Stimulated activated CD4-positive, alpha-beta T cell treated with anti-CD3 and anti-CD28 coated beads, TNF-alpha, amount 100 ng/mL, for 1 hour (primary cell): ENCODE measurements at places on chromosomes 4 and X.

DNA sequence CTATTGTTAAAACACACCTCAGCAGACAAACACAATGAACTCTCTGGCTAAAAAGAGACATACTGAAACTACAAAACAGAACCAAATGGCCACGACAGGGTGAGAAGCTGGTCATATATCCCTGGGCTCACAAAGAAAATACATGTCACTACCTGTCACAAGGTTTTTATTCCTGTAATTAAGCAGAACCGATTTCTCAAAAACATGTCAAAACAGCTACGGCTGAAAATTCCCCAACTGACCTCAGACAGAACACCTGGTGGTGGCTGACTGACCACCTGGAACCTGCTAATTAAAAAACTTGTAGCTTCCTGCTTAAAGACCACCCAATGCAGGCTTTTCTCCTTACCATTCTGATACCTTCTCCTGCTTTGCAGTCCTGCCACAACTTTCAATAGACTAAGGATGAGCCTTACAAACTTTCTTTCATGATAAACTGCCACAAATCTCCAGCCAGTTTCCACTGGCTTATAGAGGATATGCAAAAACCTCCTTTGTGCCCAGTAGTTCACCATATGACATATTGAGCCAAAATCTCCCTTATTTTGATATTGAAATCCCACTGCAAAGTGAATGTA is 571.9 kb downstream of the SPOCK3 start:
- no peak for DNase-seq

- no peak for DNase-seq
Observed at GRCh38 chr4:87853108-87853507, 20.3 kb downstream of the MEPE start.

DNA sequence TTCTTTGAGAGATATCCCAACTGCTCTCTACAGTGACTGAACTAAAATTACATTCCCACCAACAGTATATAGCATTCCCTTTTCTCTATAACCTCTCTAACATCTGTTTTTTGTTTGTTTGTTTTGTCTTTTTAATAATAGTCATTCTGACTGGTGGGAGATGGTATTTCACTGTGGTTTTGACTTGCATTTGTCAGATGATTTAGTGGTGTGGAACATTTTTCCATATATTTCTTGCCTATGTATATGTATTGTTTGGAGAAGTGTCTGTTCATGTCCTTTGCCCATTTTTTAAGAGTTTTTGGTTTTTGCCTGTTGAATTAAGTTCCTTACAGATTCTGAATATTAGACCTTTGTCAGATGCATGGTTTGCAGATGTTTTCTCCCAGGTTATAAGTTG is 9.0 kb downstream of the USO1 start:
- DNase-seq, result no peak

GRCh38 chrX:151419782-151420181 is 22.8 kb downstream of the VMA21 start:
- DNase-seq, result no peak

- no peak for DNase-seq
Observed at GRCh38 chr4:147633113-147633512, 15.9 kb downstream of the TMEM184C start.

GRCh38 chrX:46543441-46543840 is 1.8 kb downstream of the ZNF674 start:
- no peak for DNase-seq

DNA sequence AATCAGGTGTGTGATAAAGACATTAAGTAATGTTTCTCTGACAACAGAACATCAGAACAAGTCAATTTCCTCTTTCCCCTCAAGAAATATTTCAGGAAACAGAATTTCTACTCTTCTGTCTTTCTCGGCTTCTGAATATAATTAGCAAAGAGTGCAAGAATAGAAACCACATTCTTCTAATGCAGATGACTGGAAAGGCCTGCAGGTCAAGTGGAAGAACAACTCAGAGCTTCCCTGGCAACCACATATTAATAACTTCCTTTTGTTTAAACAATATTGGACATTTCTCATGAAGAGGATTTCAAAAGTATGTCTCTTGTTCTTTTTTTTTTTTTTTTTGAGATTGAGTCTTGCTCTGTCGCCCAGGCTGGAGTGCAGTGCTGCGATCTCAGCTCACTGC is 225.5 kb downstream of the PARM1 start:
- no peak for DNase-seq

DNA sequence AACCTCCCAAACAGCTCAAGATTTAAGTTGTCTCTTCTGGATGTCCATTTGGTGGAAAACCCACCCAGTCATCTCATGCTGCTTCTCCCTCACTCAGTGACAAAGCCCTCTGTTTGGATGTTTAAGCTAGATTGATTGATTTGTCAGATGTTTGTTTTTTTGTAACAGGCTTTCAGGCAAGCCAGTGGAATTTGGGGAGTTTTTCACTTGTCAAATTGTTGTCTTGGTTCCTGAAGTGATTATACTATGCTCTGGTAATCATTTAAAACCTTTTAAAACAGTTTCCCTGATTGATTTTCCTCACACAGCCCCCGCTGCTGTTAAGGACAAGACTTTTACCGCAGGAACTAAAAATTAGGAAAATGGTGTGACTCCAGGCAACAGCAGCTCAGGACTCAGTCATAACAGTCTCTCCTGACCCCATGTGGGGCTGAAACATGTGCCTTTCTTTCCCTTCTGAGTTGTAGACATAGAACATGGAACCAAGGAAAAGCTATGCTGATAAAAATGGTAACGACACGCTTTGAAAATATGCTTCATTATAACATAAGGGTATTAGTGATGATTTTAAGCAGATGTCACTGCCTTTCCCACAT is 40.8 kb upstream of the SETD7 start:
- no peak for DNase-seq

DNA sequence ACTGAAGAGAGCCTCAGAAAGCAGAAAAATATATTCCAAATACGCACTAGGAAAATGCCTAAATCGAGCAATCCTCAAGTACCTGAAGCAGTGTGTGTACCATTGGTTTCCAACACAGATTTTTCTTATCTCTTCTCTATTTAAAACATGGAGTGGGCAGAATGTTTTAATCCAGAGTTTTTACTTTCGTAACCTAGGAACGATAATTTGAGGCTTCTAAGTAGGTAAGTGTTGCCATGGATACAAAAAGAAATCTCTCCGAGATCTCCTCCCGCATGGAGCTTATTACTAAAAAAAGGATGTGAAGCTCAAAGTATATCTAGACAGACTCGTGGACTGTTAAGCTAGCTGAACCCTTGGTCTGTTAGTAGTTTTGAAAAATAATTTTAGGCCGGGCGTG is 23.0 kb upstream of the OTUD4 start:
- DNase-seq, result no peak

DNA sequence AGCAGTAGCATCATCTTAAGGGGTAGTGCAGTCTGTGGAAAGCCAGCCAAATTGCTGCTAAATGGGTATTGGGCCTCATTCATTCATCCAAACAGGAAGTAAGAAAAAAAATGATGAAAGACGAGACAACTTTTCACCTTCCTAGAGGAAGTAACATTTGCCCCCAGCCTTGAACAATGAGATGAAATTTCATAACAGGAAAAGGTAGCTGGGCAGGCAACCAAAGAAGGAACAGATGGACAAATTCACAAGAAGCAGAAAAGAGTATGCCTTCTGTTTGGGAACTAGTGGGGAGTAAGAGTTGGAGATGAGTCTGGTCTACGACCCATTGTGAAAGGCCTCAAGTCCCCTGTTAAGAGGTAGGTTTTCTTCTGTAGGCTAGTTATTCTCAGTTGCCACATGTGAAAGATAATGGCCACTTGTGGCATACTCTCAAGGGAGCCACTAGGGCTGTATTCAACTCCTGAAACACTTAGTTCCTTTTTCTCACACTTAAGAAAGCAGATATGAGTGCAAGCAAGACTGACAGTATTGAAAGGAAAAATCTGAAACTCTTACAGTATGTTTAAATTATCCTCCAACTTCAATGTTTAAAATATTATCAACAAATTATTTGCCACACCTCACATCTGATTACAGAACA is 190.4 kb downstream of the AR start:
- no peak for DNase-seq

GRCh38 chr4:137700751-137701150 is 168.5 kb upstream of the PCDH18 start:
- DNase-seq, result no peak

GRCh38 chr4:189979196-189980047 is 38.8 kb downstream of the FRG1 start:
- no peak for DNase-seq

DNA sequence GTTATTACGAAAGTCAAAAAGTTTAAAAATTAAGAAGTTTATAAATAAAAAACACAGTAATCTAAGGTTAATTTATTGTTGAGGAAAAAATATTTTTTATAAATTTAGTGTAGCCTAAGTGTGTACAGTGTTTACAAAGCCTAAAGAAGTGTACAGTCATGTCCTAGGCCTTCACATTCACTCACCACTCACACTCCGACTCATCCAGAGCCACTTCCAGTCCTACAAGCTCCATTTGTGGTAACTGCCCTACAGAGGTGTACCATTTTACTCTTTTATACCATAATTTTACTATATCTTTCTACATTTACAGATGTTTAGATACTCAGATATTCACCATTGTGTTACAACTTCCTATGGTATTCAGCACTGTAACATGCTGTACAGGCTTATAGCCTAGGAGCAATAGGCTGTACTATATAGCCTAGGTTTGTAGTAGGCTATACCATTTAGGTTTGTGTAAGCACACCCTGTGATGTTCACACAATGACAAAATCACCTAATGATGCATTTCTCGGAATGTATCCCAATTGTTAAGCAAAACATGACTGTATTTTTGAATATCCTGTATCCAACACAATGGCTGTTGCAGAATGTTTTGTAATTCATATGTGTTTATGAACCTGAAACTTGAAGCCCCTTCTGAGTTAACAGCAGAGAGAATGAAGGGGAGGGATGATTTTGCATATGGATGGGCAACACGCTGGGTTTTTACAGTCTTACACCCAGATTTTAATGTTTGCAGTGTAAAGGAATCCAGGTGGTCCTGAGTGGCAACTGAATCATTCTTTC is 3.1 kb downstream of the PPBP start:
- DNase-seq, result no peak

- no peak for DNase-seq
Observed at GRCh38 chr4:54904953-54905352, 220.4 kb downstream of the KDR start.

DNA sequence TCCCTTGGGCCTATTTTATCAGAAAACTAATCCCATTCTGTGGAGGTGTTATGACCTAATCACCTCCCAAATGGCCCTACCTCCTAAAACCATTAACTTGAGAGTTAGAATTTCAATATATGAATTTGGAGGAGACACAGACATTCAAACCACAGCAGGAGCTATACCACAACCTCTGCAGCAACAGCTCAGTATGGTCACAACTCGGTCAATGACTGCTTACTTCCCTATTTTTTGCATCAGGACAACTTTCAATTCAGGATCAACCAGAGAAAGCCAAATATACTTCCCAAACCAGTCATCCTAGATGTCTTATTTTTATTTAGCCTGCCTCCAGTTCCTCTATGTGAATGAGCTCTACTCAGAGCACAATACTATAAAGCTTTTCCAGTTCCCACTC is 11.3 kb upstream of the SMARCA5 start:
- no peak for DNase-seq

GRCh38 chr4:139524062-139524631 is 31.9 kb downstream of the SETD7 start:
- DNase-seq, result no peak

GRCh38 chr4:82429728-82430192 is 502 bp downstream of the HNRNPDL start:
- DNase-seq, result no peak

DNA sequence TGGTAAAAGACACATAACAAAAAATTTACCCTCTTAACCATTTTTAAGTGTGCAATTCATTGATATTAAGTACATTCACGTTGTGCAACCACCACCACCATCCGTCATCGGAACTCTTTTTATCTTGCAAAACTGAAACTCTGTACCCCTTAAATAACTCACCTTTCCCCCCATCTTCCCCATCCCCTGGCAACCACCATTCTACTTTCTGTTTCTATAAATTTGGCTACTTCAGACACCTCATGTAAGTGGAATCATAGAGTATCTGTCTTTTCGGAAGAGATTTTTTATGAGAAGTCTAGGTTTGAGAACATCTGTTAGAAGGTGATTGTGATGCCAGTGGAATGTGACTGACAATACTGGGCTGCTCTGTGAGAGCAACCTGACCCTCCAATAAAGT is 39.8 kb upstream of the CCDC149 start:
- no peak for DNase-seq

GRCh38 chrX:150464001-150464400 is 100.9 kb downstream of the MAMLD1 start:
- DNase-seq, result no peak

DNA sequence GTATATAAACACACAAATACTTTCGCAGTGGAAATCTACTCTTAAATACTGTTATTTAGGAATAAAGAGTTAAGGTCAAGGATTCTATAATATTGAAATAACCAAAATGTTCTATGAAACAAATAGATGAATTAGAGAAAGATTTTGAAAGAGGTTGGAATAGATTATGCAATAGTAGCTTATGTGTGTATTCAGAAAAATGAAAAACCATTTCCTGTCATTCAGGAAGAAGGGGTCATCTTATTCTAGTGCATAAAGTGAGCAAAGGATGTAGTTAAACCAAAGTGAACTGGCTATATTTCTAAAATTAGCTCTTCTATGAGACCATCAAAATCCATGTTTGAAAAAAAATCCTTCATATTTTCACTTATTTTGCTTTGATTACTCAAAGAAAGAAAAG is 30.0 kb upstream of the MYOZ2 start:
- no peak for DNase-seq

DNA sequence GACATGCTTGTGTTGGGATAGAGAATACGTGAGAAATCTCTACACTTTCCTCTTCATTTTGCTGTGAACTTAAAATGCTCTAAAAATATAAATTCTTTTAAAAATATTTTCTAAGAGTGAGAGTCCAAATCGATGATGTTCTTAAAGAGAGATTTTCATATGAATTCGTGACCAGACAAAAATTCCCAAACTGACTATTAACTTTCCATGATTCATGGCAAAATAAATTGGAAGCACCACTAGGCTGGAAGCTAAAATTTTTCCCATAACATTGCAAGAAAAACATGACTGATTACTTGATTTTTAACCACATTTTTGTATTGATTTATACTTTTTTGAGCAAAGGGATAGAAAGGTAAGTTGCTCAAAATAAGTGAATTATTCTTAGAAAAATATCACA is 201.1 kb downstream of the ANTXR2 start:
- no peak for DNase-seq

- no peak for DNase-seq
Observed at GRCh38 chrX:33133320-33133719, 78.0 kb downstream of the DMD start.

GRCh38 chr4:142155347-142155746 is 519.0 kb downstream of the IL15 start:
- DNase-seq, result no peak

- DNase-seq, result no peak
Observed at GRCh38 chr4:62531264-62531663, 1331.1 kb downstream of the ADGRL3 start.

- peak; percentile 24 for DNase-seq
Observed at GRCh38 chr4:4859325-4859798, at the start of gene MSX1. Gene MSX1 (plus strand): TSS chr4:4859665. CDS start chr4:4859900, 235 bp downstream.

GRCh38 chr4:182801636-182802035 is 115.5 kb downstream of the DCTD start:
- DNase-seq, result no peak

- DNase-seq, result no peak
Observed at GRCh38 chrX:40521868-40522450, 58.8 kb upstream of the ATP6AP2 start.
